ENCODE measurements at places on chromosomes 2 and 18.

DNA sequence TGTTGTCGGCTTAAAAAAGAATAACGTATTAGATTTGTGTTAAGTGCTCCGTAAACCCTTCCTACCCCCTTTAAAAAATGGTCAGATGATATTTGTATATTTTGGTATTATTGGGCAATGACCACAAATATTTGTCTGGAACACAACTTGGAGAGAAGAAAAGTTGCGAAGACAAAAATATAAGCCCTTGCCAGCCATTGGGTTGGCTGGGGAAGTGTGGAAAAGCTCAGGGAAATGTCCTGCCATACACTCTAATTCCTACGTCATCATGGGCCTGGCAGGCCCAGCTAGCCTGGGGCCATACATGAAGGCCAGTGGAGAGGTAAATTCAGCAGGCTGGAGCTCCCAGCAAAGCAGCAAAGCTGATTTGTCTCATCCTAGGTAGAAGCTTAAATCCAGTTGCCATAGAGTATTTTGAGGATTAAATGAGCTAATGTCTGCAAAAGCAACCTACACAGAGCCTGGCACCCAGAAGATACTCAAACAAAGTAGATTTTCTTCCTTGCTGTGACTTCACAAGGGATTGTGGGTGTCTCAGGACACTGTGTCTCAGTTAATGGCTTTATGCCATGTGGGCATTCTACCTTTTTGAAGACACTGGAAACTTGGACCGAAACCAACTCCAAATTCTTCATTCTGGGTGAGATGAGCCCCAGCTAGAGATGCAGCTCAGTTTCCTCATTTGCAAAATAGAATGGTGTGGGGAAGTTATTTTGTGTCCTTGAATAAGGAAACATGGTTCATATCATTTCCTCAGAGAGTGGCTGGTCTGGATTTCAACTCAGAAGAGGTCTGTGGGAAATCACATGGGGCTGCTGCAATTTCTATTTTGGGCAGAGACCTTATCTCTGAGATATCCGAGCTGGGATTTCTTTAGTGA is 87.9 kb upstream of the MAP4K3 start:
- no peak for DNase-seq

- DNase-seq = no peak
Observed at GRCh38 chr2:31255911-31256571, 22.1 kb downstream of the EHD3 start.

GRCh38 chr18:21897811-21898210 is 157.2 kb downstream of the MIB1 start:
- peak; percentile 71 for DNase-seq

DNA sequence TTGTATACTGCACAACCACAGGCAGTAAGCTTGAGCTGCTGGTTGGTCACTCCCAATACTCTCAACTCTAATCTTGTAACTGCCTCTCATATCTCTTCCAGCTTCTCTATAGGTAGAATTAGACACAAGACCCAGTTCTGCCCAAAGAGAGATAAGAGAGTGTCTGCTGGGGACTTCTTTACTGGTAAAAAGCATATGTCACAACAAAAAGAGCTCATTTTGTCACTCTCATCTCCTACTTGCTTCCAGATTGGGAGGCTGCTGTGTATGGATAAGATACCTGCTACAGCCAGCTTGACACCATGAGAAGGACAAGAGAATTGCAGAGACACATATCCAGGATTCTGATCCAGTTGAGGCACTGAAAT is 165.2 kb downstream of the PTH2R start:
- DNase-seq = no peak

DNA sequence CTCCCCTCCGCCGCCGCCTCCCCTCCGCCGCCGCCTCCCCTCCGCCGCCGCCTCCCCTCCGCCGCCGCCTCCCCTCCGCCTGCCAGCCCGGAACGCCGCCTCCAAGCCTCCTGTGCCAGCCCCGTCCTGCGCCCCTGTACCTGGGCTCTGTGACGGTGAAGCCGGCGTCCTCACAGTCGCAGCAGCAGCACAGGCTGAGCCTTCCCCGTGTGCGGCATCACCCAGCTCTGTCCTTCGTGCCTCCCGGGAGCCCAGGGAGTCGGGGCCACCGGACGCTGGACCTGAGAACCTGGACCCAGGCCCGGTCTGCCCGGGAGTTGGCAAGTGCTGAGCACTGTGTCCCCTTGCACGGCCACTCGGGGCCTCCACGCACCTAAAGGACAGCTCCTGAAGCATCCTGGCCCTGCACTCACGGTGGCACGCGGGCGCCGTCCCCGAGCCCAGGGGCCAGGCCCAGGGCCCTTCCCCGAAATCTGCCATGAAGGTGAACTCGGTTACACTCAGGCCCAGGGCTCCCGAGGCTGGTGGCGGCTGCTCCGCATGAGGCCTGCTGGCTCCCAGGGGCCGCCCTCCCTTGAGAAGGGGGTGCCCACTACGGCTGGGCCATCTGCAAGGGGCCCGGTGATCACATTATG is 32.9 kb downstream of the RTP5 start:
- peak; percentile 53 for DNase-seq

GRCh38 chr2:188235364-188235763 is 56.3 kb upstream of the GULP1 start:
- no peak for DNase-seq

DNA sequence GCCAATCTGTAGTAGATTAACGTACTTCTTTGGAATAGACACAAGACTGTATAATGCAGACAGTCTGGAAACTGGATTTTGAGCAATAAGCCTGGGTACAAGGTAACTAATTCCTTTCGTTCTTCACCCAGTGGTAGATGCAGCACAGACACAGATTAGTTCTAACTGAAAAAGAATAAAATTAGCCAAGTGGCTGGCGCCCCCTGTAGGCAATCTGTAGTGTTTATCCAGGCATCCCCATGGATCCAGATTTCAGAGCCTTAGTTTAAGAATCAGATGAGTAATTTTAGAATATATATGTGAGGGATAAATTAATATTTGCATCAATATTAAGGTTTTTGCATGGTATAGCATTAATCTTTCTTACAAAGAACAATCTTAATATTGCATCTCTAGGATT is 563.9 kb downstream of the DCC start:
- DNase-seq = peak; percentile 43

- DNase-seq = no peak
Observed at GRCh38 chr2:231161877-231162329, 36.5 kb upstream of the ARMC9 start.

- DNase-seq = no peak
Observed at GRCh38 chr2:233799716-233800115, 21.6 kb downstream of the MROH2A start.

DNA sequence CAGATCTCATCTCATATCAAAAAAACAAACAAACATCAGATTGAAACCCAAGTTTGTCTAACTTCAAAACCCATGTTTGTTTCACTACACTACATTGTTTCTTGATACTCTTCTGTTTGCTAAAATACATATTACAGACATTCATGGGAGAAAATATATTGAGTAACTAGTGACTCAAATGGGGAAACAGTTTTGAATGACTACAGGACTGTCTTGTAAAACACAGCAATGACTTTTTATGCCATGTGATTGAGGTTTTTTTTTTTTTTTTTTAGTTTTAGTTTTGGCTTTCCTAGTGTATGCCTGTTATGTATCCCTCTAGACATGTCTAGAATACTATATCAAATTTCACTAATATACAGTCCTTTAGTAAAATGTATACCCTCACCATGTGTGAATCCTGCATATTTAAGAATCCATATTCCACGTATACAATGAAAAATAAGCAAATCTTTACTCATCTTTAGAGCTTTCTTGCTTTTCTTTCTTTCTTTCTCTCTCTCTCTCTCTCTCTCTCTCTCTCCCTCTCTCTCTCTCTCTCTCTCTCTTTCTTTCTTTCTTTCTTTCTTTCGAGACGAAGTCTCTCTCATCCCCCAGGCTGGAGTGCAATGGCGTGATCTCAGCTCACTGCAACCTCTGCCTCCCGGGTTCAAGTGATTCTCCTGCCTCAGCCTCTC is 46.6 kb upstream of the SERTAD2 start:
- DNase-seq = no peak

DNA sequence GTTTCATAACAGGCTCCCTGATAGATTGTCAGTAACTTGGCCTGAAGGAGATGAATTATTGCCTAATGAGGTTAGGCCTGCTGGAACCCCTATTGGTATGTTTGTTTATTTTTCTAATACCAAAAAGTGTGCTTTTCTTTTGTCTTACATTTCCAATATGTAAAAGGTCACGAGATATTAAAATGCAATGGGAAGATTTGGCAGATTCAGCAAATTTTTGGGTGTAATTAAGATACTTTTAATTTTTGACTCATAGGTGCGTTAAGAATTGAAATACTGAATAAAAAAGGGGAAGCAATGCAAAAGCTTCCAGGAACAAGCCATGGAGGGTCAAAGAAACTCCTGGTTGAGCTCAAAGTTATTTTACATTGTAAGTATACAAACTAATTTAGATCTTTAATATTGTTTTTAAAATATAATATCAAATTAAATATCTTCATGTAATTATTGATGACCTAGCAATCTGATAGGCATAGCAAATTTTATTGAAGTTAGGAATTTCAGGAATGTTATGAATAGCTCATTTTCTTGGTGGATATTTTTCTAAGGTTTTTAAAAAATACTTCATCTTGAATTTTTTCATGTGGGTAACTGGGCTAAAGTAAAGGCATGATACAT is 52.1 kb downstream of the SMCHD1 start:
- no peak for DNase-seq

- no peak for DNase-seq
Observed at GRCh38 chr2:24920809-24921441, 888 bp upstream of the ADCY3 start.

- no peak for DNase-seq
Observed at GRCh38 chr18:62850619-62851306, 135.4 kb downstream of the PHLPP1 start.

DNA sequence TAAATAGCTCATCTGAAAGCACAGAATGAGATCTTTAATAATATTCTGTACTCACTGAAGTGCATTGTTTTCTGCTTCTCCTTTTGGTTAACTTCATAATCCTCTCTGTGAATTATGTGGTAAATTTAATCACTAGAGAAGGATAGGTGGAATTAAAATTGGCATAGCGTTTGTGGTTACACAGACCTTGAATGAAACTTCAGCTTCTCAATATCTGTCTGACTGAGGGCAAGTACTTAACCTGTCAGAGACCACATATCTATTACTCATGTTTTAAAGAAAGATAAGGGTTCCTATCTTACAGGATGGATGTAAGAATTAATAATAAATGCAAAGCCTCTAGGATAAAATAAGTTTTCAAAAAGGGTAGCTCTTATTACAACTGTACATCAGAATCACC is 861.8 kb downstream of the TRIB2 start:
- DNase-seq = no peak

DNA sequence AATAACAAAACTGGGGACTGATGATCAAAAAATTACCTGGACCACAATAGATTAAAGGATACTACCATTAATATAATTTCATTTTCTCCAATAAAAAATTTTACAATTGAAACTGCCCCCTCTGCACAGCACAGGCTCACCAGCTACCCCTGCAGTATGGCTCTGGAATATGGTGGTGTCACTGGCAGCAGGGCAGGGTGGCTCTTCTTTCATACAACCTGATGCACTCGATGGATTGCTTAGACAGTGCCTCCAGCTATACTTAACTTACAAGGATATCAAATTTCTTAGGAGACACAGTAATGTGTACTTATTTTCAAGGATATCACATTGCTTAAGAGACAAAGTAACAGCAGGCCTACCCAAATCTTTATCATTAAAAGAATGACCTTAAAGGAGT is 124.0 kb downstream of the PRELID3A start:
- DNase-seq = no peak

DNA sequence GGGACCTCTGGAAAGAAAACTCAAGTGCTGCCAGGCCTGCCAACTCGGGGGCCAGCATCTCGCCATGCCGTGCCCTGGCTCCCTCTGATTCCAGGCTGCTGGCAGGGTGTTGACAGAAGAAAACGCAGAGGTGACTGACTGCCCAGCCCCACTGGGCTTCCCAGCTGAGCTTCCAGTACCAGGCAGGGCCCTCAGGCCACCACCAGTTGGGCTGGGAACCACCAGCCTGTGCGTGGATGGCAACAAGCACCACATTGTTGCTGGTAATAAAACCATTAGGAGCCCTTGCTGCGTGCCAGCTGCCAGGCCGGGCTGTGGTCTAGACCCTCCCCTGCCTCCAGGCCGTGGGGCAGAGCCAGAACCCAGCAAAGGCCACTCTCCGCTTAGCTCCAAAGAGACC is 9.2 kb downstream of the DNMT3A start:
- no peak for DNase-seq

- DNase-seq = no peak
Observed at GRCh38 chr2:210226223-210226622, 976 bp upstream of the ACADL start.

DNA sequence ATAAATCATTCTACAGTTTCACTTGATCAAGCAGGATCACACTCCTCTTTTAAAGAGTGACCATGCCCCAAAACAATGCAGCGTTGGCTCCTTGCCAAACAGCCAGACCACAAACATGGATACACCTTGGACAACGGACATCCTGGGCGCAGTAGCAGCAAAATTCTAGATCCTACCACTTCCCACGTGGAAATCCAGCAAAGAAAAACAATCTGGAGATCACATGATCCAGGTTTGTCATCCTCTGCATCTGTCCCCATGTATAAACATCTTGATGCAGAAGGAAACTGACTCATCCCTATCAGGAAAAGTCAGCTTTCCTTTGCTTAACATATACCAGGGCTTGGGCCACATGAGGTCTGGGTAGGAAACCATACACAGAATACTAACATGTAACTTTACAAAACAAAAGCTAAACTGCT is 53.1 kb downstream of the ZNF521 start:
- no peak for DNase-seq

GRCh38 chr2:105325389-105325963 is 4.1 kb downstream of the TGFBRAP1 start:
- no peak for DNase-seq

- no peak for DNase-seq
Observed at GRCh38 chr2:223889229-223889628, 51.8 kb upstream of the AP1S3 start.

DNA sequence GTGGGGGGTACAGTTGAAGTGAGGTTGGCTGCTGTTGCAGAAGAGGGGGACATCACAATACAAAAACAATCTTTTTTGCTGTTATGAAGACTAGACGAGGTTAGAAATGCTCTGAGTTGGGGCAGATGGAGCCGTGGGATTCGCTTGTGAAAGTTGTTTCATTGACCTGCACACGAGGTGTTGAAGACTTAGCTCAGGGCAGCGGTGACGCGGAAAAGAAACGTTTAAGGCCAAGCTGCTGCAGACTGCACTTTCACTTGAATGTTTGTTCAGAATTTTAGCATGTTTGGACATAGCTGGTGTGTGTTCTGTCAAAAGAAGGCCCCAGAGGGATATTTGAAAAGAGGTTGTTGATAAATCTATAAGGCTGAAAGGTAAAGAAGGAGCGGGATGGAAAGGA is 46.3 kb downstream of the MTCL1 start:
- DNase-seq = no peak

DNA sequence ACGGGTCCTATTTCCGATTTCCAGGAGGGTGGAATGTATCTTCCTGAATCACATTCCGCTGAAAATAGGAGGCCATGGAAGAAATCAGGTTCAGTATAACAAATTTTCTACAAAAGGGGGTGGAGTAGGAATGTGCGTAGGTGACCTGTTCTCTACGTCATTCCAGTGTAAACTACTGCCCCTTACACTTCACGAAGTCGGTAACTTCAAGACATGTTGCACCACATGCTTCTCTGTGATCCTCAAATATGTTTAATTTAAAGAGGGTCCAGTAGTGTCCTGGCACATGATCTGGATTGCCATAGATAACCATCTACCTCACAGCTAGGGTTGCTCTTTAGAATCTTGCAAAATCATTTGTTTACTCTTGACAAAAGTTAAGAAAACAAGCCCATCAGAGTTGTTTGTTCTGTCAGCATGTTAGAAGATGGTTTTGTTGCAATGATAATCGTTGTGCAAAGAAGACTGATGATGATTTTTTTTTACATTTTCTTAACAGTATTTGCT is 7.5 kb upstream of the CPS1 start:
- DNase-seq = no peak

- DNase-seq = peak; percentile 52
Observed at GRCh38 chr2:69741229-69741574, 732 bp upstream of the ANXA4 start.
